ENCODE measurements at places on chromosomes 2 and 18.

DNA sequence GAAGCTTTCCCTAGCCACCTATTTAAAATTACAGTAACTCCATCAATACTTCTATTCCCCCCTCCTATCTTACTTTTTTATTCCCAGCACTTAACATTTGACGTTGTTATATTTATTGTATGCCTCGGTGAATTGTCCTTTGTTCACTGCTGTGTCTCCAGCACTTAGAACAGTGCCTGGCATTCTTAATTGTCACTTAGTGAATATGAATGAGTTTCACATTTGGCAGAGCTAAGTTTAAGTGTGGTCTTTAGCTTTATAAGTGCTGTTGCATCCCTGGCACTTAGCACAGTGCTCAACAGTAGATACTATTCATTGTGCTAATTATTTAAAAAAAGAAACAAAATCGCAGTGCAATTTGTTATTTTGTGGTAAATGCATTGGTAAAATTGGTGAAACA, 1.7 kb downstream of the RMP24 start:
- no peak for DNase-seq

GRCh38 chr2:184597571-184597991, 748 bp upstream of the ZNF804A start:
- no peak for DNase-seq

- DNase-seq: no peak
These were observed 6.9 kb downstream of the NEU2 start for GRCh38 chr2:233039212-233039845.

- no peak for DNase-seq
These were observed 61.8 kb downstream of the ATP8B1 start for GRCh38 chr18:57741273-57741672.

- no peak for DNase-seq
These were observed 21.8 kb upstream of the NOSTRIN start for GRCh38 chr2:168780669-168781071.

- DNase-seq: no peak
These were observed 3.0 kb upstream of the TMEM37 start for GRCh38 chr2:119428488-119429224.

DNA sequence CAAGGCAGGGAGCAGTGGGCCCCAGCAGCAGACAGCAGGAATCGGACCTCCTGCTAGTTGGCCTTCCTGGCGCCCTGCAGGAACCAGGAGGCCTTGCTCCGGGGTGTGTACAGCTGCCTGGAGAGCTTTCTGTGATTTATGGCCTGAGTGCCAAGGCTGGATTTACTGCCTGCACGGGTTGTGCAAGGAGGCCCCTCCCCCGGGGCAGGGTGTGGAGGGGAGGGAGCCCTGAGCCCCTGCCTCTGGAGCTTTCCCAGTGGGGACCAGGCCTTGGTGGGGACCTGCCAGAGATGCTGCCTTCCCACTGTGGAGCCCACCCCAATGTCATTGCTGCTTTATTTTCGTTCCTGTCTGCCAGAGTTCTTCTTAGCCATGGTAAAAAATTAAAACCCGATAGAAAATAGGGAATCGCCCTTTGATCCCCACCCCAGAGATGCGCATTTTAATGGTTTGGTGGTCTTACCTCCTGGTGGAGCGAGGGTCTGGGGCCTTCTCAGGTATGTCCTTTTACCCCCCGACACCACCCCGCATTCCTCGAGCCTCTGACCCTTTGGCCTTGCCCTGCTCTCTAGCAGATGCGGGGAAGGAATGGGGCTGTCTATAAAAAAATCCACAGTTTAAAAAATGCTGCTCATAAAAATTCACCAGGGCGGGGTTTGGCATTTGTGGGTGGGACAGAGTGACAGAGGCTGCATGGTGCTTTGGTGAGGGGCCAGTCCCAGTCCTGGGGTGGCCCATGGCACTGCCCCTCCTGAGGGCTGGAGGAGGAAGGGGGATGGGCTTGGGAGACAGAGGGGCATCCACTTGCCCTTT, 6.9 kb upstream of the RALB start:
- no peak for DNase-seq

DNA sequence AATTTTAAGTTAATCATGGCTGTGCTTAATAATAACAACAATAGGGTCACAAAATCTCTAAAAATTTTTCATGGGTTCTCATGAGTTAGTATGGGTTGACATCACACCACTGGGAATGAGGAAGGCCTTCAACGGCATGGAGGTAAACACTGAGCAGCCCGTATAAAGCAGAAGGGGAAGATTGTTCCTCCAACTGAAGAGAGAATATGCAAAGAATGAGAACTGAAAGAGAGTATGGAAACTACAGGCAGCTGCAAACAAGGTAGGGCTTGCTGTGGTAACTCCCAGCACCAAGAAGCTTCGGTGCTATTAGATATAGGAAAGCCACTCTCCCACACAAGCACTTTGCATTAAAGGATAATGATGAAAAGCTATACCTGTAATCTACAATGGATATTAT, 1242.3 kb upstream of the CELF4 start:
- no peak for DNase-seq

- DNase-seq: no peak
These were observed 48.4 kb downstream of the UNC50 start for GRCh38 chr2:98656800-98657199.

DNA sequence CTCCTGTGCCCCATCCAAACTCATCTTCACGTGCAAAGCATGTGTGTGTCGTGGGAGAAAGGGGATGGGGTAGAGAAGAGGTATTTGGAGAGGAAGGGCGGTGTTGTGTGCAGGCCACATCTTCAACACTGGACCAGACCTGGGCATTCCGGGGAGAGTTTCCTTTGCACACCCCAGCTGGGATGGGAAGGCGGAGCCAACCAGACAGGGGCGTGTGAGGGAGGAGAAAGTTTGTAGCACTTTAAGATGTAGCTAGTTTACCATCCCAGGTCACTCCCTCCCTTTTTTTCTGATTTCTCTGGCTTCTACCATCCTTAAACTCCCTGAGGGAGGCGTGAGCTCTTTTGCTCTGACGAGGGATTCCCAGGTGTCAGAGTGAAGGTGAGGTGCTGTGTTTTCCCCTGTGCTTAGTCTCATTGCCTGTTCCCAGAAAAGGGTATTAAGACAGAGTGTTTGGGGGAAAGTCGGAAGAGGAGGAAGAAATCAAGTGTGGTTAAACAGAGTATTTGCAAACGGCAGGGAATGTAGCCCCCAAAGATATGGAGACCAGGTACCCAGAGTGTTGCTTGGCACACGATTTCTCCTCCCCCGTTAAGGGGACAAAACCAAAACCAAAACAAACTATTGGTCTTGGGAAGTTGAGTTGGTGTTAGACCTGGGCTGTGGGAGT, 1.6 kb downstream of the SETBP1 start:
- DNase-seq: no peak

- no peak for DNase-seq
These were observed 108.3 kb downstream of the SMAD7 start for GRCh38 chr18:48842259-48843061.

DNA sequence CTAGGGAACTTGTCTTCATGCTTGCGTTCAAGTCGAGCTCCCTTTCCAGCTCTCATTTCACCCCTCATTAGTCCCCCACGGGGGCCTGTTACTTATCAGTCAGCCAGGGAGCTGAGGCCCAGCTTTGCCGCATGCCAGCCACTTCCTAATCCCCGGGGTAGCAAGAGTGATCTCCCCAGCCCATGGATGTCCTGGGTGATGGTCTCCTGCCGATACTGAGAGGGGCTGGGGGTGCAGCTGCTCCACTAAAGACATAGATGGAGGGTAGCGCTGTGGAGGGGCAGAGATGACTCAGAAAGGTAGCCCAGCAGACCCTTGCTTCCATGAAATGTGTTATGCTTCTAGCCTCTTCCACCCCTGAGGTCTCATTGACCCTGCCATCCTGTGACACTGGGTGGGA, 314.0 kb upstream of the EPAS1 start:
- no peak for DNase-seq

DNA sequence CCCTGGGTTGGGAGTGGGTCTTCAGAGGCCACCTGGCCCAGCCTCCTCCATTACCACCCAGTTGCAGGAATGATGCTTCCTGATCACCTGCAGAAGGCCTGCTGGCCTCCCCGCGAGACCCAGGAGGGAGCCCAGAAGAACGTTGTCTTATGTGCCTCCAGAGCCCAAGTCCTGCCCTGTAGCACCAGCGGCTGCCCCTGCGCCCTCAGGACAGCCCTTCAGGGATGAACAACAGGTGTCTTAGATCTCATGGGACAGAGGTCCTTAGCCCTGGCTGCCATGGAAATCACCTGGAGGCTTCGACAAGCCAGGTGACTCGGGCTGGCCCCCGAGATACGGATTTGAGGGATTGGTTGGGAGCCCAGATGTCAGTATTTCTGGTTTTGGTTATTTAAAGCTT, 278.8 kb downstream of the CELF4 start:
- no peak for DNase-seq

DNA sequence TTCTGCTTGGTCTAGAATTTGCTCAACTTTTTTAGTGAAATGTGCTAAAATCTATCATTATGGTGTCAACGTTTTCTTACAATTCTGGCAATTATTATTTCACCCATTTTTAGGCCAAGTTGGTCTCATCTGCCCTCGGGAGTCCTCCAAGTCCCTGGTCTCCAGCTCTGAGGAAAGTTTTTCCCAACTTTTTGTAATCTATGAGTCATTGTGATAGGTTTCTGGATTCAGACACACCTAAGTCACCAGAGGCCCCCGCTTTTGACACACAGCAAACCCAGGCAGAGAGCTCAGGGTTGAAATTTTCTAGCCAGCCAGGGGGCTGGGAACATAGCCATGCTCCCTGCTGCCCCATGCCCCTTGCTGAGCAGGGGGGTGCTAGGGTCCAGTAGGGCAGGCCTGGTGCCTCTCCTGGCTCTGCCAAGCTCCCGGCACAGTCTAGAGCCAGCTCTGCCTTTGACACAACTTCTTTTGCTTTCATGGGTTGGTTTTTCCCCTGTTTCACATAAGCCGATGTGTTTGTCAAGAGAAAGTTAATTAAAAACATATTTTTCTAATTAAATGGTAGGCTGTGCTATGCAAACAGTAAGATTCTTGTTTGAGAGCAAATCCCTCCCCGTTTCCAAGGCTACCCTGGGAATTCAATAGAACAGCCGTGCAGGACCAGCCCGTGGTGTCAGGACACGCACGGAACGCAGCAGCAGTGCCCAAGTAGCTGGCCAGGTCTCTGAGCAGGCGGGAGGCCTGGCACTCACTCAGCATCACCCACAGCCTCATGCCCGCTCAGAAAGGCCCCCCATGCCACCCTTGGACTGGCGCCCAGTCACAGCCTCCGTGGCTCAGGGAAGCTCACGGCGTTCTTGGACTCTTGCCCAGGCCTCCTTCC, 25.5 kb upstream of the SNED1 start:
- DNase-seq: no peak

DNA sequence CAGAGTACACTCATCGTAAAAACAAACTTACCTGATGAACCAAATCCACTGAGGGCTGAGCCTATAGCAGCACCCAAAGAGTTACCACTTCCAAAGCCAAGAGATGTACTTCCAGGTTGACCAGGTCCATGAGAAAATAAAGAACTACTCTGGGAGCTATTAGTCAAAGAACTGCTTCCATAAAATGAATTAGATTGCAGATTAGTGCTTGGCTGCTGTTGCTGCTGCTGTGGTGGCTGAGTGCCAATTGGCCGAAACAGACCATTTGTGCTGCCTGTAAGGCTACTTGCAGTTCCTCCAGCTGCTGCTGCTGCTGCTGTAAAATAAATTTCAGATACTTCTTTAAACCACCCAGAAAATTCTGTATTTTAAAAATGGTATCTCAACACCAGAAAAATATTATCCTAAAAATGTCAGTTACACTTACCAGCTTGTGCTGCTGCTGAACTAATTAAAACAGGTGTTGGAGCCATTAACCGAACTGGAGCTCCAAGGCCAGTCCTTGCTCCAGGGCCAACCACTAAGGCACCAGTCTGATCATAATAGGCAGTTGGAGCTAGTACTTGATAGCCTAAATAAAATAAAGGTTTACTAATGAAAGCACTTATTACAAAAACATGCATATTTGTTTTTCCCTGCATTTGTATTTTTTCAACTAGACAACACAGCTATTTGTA, 58.1 kb upstream of the SDC1 start:
- peak; percentile 37 for DNase-seq

GRCh38 chr18:49658823-49659404, 97.1 kb downstream of the LIPG start:
- no peak for DNase-seq

DNA sequence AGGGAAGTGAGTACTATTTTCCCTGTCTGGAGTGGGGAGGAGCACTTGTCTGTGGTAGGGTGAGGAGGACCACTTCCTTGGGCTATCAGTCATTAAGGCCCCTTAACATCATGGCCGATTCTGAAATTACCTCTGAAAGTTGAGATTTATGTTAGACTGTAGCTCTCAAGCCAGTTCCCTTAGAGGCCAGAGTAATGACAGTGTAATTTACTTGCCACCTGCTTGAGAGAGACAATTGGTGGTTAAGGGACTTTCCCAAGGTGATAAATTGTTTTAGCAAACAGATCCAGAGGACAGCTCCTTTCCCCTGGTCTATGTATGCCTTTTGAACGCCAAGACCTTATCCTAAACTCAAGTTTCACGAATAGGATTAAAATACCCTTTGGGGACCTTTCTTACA, 56.1 kb downstream of the NEDD4L start:
- DNase-seq: no peak

DNA sequence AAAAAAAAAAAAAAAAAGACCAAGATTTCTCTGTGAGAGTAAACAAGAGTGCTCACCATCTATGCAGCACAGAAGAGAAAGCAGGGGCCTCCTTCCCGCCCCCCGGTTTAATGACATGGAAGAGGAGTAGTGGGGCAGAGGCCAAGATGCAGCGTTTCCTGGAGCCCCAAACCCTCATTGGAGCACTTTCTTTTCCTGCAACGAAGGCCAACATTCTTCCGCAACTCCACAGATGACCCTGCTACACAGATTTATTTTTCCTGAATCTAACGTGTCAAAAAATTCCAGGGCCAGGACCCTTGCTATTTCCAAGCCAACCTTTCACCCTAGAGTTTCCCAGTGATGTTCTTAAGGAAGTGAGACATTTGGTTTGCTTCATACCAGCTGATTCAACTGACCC, 189.6 kb downstream of the MIB1 start:
- DNase-seq: no peak

DNA sequence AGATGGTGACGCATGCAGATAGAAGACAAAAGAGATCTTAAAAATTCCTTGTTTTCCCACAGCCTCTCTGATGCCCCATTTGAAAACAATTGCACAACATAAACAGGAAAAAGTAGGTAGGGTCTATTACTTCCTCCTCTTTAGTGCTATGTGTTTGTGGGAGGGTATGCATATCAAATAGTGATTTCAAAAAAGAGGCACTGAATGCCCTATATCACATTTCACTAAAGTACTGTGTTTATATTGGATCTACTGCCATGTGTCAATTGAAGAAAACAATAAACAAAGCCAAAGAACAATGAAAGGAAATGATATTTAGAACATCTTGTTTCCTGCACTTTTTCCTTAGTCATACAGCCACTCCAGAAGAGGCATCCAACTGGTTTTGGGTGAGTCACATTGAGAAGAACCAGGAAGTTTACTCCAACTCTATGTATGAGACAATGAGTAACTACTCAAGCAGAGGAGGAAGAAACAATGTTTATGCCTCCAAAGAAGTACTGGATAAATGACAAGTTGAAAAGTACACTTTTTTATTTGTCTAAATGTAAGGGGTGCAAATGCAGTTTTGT, 583.6 kb downstream of the FBXO15 start:
- no peak for DNase-seq

- no peak for DNase-seq
These were observed 20.4 kb upstream of the ATOH8 start for GRCh38 chr2:85733121-85733960.

GRCh38 chr2:96336873-96337272, 1.3 kb downstream of the NCAPH start:
- DNase-seq: no peak

- no peak for DNase-seq
These were observed 371.9 kb downstream of the NBAS start for GRCh38 chr2:15189216-15189615.

GRCh38 chr18:36326771-36327170, 29.3 kb downstream of the FHOD3 start:
- DNase-seq: no peak

GRCh38 chr2:150989969-150990368, 271.7 kb downstream of the RBM43 start:
- no peak for DNase-seq

Data from NCI-H2029 treated with DMSO at 0.1 percent for 48 hours (cell line).